ENCODE measurements at places on chromosomes 7 and 10.

- DNase-seq = no peak
These were observed 64.0 kb downstream of the CLEC2L start for GRCh38 chr7:139587535-139587934.

GRCh38 chr7:45975367-45975766 lies 54.3 kb upstream of the IGFBP3 start:
- no peak for DNase-seq

DNA sequence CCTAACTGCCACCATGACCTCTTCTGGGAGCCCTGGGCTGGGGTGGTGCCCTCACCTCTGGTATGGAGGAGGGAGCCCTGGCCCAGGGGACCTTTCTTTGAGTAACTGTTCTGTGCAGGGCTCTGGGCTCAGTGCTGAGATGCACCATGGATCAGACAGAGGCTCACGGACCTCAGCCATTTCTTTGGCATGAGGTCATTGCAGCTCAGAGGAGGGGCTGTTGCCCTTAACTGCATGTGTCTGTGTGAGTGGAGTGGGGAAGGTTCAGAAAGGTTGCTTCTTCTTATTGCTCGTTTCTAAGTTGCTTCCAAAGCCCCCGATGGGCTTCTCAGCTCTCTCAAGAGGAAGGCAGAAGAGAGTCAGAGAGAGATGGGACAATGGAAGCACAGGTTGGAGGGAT lies 233.9 kb downstream of the RPS24 start:
- DNase-seq = no peak

DNA sequence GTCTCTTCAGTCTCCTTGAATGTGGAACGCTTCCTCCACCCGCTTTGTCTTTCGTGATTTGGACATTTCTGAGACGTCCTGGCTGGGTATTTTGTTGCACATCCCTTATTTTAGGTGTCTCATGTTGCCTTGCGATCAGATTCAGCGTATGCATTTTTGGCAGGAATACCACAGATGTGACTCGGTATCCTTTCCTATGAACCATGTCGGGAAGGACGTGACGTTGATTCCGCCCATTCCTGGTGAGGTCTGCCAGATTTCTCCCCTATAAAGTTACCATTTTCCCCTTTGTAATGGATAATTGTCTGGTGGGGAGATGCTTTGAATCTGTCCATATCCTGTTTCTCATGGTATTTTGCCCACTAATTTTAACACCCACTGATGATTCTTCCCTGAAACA lies 49.6 kb downstream of the RBM17 start:
- no peak for DNase-seq

- DNase-seq = no peak
These were observed 17.5 kb upstream of the MTPN start for GRCh38 chr7:135994466-135995205.

DNA sequence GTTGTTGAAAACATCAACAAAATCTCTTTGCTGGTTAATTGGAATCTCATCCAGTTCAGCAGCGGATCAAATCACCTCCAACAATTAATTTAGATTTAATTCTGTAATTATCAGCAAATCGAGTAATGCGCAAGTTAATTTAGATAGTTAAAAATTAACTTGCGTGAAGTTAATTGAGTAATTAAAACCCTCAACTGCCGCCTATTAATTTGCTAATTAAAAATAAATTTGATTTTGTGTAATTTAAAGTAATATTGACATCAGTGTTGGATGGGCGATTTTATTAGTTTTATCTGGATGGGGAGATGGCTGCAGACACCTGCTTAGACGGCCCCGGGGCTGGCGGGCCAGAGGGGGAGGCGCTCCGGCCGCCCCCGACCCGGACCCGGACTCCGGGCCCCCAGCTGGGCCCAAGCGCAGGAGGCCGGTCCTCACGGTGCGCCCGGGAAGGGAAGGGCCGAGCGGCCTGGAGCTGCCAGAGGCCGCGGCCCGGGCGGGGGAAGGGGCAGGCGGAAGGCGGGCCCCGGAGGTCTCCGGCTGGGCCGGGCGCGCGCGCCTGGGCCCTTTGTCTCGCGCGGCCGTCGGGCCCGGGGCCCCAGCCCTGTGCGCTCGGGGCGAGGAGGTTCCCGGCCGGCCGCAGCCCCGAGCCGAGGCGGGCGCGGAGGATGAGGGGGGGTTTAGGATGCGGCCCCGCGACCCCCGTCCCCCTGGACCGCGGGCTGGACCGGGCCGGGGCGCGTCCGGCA lies 3.3 kb upstream of the UNCX start:
- DNase-seq = no peak

DNA sequence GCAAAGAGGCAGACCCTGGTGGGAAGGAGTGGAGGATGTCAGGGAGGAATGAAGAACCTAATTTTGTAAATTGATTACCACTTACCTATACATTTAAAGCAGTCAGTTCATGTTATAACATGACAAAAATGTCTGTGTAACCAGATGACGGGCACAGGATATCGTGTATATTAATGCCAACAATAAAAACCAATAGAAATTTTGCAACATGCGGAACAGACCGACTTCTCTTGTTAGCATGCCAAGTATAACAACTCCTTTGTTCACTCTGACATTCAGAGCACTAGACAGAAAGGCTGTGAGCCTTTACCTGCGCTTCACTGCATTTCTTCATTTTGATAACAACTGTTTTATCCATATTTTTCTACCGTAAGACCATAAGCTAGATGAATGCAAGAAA lies 29.9 kb downstream of the CDK6 start:
- no peak for DNase-seq

- no peak for DNase-seq
These were observed 59.0 kb downstream of the CCDC6 start for GRCh38 chr10:59847326-59847725.

DNA sequence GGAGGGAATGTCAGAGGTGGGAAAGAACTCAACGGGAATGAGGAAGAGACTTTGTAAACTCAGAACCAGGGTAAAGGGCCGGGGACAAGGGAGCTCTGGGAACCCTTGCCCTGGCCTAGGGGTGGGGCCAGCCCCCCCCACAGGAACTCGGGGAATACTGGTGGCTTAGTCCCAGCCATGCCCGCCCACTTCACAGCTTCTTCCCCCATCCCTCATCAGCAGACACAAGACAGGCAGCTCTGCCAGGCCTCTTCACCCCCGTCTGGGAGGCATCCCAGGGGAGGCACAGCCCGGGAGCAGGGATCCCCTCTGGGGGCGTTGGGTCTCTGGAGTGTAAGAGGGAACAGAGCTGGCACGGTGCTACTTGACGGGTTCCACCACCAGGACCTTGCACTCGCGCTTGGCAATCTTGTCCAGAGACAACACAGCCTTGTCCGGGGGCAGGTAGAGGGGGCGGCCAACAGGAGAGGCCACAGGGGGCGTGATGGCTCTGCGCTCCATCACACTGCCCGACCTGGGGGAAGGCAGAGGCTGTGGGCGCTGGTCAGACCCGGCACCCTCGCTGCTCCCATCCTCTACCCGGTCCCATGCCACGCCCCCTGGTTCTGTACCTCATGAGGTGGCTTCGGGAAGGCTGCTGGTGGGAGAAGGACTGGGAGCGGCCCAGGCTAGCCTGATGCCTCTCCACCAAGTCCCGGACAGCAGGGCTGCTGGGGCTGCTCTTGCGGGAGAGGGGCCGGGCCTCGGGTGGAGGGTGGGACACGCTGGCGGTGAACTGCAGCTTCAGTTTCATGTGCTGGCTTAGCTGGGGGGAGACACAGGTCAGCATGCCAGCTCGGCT lies 3.7 kb downstream of the TRAPPC14 start:
- no peak for DNase-seq

GRCh38 chr10:22893781-22894180 lies 34.1 kb upstream of the ARMC3 start:
- no peak for DNase-seq

- no peak for DNase-seq
These were observed 5.8 kb upstream of the PRTFDC1 start for GRCh38 chr10:24958091-24958720.

DNA sequence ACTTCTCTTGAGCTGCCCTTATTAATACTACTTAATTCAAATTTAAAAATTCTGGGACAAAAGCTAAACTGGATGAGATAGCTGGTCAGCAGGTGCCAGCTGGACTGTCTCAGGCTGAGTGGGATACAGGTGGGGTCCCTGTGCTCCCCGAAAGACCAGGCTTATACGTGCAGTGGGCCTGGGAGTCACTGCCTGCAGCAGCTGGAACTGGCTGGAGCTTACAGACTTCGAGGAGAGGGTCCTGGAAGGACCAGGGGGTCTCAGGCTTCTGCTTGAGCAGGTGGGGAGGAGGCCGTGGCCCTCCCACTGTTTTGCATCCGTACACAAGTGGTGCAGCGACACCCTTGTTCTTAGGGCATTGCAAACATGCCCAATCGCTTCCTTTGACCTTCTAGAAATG lies 203.7 kb downstream of the GLRX3 start:
- no peak for DNase-seq

- DNase-seq = no peak
These were observed 97.3 kb downstream of the CLEC2L start for GRCh38 chr7:139620676-139621344.

DNA sequence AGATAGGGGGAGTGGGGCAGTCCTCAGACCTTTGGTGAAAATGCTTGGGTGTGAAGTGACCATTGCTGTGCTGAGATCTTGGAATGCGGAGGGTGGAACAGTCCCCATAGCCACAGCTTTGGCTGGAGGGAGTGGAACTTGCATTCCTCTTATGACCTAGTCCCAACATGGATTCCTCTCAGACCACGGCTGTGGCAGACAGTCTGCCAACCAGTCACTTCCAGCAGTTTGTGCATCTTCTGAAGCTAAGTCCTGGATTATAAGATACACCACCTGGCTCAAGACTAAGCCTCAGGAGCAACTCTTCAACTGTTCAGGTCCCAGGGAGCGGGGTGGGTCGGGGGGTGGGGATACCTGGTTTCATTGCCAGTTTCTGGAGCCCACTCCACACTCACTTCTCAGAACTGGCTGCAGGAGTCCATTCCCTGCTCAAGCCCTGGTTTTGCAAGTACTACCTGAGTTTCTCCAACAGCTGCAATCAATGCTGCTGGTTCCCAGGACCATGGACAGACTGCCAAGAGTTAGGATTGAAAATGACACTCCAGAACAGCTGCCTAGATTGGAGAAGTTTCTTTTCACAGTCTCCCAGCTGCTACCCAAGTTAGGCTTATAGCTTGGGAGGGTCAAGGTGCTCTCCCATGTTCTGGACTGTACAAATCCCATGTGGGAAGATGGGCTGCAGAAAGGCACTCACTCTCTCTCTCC lies 29.1 kb upstream of the DGKB start:
- peak; percentile 33 for DNase-seq

DNA sequence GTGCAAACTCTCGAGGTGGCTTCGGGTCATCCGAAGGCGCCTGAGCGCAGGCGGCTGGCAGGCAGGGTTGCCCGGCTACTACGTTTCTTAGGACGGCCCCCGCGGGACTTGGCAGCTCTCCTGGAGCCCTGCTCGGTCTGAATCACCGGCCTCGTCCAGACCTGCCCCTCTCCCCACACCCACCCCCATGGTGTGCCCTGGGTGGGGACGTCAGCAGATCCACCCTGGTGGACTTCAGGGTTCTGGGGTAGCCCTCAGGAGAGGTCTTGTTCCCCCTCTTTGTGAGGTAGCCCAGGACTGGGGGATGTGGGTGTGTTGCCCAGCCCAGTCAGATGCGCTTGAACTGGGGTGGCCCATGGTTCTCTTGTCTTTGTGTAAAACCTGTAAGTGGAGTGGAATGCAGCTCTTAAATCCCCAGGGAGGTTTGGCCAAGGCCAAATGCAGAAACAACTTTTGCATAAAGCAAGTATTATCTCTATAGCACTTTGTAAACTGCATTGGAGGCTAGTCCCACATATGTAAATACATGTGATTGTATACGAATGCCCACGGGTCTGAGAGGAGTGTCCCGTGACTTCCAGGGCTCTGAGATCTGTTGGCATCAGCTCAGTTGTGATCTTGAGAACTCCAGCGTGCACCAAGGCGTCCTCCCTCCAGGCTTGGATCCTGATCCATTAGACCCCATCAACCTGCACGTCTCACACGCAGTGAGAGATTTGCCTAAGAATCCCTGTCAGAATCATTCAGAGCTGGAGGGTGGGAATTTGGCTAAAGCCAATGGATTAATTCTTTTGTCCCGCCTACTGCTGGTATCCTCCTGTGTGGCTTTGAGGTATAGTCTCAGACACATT lies 1.8 kb downstream of the PFKFB3 start:
- peak; percentile 76 for DNase-seq

- DNase-seq = no peak
These were observed 171.3 kb downstream of the MAGI2 start for GRCh38 chr7:79282070-79282694.

GRCh38 chr10:70677016-70677415 lies 4.7 kb downstream of the ADAMTS14 start:
- no peak for DNase-seq

GRCh38 chr7:37109843-37110242 lies 338.8 kb downstream of the ELMO1 start:
- DNase-seq = no peak

DNA sequence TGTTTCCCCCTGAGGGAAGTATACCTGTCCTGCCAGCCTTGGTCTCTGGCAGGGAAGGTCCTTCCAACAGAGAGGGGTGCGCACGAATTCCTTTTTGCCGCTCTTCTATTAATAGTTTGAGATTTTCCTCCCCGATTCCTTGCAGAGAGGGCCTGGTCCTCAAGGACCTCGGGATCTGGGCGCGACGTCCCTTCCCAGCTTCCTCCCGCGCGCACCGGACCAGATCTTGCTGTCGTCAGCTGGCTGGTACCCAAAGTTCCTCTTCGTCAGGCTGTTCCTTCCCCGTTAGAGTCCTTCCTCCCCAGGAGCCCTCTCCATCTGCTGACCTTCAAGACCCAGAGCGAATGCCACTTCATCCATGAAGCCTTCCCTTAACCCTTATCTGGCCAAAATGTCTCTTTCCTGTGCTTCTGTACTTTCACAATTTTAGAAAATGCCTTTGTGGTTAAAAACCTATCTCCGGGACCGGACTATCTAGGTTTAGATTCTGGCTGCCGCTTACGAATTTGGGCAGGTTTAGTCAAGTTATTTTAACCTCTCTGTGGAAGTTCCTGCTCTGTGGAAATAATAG lies 851 bp upstream of the GOT1 start:
- DNase-seq = peak; percentile 81

GRCh38 chr7:155869784-155870076 lies 57.5 kb upstream of the SHH start:
- DNase-seq = no peak

DNA sequence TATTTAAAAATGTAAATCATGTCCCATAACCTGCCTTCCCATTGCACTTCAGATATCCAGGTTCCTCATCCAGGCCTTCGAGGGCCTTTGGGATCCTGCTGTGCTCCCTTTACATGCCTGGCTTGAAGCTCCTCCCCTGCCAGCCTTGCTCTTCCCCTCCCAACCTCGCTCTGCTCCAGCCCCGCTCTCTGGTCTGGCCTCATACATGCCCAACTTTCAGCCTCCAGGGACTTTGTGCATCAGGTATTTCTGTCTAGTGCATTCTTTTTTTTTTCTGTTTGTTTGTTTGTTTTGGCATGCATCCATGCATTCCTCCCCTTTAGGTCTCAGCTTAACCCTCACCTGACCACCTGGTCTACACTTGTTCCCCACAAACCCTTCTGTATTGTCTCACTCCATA lies 160.3 kb downstream of the SNX10 start:
- no peak for DNase-seq

GRCh38 chr10:34743814-34744213 lies 71.3 kb downstream of the PARD3 start:
- no peak for DNase-seq
